ENCODE measurements at places on chromosomes 16 and 17.

GRCh38 chr17:57282296-57282695 is 26.0 kb downstream of the MSI2 start:
- DNase-seq: no peak

- no peak for DNase-seq
Measured at GRCh38 chr17:77280304-77281121, 139.7 kb downstream of the SEC14L1 start.

- DNase-seq: no peak
Measured at GRCh38 chr16:85755929-85756768, 5.3 kb upstream of the C16orf74 start.

DNA sequence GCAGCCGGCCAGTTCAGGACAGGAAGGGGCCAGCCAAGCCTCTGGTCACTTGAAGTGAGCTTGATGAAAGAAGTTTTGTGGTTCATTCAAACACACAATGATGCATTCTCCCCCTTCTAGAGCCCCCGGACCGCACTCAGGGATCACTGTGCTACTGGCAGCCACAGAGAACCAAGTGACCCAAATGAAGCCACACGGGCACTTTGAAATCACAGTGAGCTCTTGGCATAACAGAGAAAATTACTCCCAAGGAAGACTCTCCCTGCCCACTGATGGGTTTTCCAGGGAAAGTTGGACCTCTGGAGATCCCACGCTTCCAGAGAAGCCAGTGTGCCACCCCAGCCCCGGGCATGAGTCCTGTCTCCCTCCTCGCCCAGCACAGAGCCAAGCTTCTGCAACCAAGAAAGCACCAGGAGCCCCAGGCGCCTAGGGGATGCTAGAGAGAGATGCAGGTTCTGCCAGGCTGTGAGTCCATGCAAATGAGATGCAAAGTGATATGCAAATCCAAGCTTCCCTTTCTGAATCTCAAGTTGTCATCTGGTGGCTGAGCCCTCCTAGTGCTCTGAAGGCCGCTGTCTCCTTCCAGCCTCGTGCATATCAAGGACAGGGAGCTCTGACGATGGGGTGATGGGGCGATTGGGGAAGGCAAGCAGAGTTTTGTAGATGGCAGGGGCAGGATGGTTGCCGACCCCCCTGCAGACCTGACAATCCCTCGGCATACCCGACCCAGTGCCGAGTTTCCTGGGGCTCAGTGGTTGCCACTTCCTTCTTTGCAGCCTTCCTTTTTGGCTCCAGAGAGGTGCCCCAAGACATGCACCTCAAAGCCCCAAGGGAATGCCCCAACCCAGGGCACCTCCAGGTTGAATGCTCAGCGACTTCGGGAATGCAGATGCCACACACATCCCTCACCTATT is 59.7 kb upstream of the TNRC6C start:
- DNase-seq: no peak

- DNase-seq: no peak
Measured at GRCh38 chr16:61926766-61927165, 109.5 kb downstream of the CDH8 start.

GRCh38 chr17:45660474-45660873 is 123.6 kb upstream of the CRHR1 start:
- DNase-seq: no peak

DNA sequence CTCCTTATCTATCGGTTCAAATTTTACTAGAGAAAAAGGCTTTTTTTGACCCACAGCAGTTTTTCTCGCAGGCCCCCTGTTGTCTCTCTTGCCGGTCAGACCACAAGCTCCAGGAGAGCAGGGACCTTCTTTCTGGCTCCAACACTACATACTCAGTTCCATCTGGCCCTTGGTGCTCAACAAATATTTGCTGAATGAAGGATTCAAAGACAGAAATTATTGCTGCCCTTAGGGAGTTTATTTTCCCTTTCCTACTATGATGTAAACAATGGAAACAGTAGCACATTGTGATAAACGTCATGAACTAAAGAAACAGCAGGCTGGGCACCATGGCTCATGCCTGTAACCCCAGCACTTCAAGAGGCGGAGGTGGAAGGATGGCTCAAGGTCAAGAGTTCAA is 59.0 kb upstream of the ATP2A3 start:
- no peak for DNase-seq

DNA sequence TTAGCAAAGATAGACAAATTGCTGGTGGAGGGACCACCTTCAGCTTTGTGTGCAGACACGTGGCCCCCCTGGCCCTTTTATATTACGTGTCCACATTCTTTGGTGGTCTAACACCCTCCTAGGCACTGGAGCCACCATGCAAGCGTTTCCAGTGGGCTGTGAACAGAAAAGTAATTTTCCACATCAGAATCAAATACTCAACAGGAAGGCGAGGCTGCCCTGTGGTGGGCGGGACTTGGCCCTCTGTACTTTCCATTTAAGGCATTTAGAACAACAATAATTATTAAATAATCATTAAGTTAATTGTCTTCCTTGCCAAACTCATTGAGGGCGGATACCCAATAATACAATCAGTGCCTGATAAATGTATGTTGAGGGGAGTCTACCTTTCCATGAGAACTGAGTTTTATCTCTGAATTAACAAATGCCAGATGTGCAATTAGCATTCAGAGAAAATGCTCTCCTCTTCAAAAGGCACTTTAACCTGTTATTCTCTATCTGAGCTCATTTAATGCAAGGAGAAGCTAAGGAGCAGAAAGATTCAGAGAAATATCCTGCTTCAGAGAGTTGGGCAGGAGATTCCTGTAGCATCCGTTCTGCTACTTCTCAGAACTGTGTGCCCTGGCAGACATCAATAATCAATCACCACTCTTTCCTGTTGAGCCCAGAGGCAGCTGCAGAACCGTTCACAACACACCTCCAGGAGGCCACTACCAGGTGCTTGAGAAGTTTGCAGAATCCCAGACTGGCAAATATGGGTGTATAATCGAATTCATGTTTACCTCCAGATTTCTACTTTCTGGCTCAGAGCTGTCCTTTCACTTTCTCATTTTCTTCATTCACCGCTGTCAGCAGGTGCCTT is 109.4 kb downstream of the CMIP start:
- DNase-seq: peak; percentile 19

- no peak for DNase-seq
Measured at GRCh38 chr17:37107406-37108083, 158.8 kb downstream of the AATF start.

DNA sequence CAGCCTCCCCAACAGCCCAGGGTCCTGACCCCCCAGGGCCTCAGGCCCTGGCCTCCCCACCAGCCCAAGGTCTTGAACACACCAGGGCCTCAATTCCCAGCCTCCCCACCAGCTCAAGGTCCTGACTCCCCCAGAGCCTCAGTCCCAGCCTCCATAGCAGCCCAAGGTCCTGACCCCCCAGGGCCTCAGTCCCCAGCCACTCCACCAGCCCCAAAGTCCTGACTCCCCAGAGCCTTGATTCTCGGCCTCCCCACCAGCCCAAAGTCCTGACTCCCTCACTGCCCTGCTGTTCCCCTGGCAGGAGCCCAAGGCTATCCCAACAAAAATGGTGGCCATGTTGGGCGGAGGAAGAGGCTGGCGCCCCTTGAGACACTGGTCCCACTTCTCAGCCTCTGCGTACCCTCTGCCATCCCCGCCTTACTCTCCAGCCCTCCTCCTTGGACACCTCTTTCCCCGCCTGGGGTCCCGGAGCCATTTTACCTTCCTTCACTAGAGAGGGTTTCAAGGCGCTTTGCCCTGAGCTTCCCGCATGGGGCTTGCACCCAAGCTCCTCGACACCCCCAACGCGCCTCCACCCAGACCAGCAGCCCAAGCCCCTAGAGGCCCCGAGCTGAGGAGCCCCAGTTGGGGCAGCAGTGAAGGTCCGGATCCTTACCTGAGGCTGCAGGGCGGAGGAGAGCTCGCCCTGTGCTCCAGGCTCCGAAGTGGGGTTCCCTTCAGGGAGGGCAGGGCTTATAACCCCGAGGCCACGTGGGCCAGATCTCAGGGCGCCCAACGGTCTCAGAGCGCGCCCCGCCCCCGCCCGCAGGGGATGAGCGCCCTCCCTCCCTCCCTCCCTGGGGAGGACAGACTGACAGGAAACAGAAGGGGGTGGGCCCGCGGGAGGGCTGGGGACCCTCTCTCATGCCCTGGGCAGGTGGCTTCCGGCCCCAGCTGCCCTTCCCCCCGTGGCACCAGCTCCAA is 3.5 kb upstream of the TSPOAP1 start:
- DNase-seq: peak; percentile 95
